ENCODE measurements at places on chromosomes 5 and 9.

GRCh38 chr5:10849278-10849677 is 88.2 kb upstream of the DAP start:
- no peak for DNase-seq

GRCh38 chr9:18438300-18438925 is 35.5 kb upstream of the ADAMTSL1 start:
- DNase-seq, result no peak

GRCh38 chr5:132859889-132860437 is 6.3 kb downstream of the GDF9 start:
- DNase-seq, result no peak

DNA sequence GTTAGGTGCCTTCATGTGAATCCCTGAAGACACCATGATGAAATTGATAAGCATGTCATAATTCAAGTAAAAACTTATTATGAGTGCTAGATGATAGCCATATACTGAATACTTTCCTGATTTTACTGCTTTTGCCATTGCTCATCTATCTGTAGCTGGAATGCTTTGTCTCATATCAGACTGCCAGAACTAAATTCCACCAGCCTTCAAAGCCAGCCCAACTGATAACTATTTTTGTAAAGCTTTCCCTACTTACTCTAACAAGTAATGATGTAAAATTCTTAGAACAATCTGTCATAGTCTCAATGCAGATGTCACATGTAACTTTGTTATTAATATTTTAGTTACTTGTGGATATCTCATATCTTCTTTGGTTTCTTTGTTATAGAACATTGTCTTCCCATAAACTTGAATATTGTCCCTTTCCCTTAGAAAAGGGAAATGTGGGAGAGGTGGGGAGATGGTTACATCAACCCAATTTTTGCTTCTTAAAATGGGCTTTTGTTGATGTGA is 128.3 kb downstream of the ZCCHC7 start:
- DNase-seq, result peak; percentile 38

- DNase-seq, result no peak
Observed at GRCh38 chr5:115417076-115417475, 120.6 kb upstream of the CCDC112 start.

DNA sequence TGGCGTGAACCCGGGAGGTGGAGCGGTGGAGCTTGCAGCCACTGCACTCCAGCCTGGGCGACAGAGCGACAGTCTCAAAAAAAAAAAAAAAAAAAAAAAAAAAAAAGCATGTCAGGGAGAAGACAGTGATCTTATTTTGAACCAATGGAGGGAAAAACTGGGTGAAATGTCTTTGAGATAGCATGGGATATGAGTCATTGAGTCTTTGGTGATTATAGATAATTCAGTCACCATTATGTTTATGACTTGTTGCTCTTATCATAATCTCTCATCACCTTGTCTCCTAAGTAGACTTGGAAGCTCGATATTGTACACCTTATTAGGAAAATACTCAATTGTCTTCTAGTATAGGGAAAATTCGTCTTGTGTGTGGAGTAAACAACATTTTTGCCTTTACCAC is 55.1 kb upstream of the KDM4C start:
- no peak for DNase-seq

DNA sequence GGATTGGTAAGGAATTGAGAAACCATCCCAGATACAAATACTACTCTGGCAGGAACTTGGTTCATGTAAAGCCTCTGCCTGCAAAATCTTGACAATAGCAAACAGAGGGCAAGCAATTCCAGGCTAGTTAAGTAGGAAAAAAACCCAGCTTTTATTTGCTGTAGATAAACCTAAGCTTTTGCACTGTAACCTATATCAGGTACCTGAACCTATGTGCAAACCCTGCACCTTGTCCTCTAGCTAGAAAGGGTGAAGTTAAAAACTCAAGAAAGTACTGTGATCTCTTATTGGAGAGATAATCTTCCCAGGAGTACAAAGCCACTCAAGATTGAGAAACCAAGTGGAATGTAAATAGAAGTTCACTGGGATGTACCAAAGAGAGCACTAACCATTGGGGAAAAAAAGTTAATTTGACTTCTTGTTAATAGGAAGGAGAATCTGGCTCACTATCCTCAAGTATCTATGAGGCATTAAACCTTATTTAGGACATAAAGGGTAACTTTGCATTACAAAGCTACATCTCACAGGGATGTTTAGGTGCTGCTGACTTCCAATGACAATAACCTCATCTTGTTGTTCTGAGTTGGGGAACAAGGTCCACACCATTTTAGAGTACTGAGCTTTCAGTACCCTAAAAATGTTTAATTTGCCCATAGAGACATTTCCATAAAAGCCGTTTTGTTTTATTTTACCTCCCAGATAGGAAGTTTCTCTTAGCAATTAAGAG is 73.8 kb upstream of the PCA3 start:
- DNase-seq, result no peak

DNA sequence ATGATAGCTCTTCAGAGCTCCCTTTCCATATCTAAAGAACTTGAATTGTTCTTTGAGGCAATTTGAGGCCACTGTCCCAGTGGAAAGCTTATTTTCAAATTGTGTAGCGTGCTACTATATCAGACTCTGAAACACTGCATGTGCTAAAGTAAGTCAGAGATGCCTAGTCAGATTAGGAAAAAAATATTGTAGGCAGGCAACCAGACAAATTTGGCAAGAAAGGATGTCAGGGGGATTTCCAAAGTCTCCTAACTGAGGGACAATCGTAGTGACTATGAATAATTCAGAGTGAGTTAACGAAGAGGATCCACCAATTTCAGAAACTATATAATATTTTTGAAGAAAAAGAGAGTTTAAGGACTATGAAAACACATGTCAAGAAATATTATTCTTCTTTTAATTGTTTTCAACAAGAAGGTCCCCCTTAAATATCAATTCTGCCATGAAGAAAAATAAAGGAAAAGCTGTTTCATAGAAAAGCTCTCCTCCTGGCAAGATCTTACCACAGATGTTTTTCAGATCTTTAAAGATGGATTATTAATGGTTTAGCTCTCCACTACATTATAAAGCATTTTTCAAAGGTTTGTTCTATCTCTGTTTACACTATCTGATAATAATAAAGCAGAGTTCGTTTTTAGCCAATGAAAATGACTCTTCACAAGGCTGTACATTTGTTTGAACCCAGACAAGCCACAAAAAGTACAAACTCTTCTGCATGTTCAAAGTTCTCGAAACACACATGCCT is 273.5 kb upstream of the PTGER4 start:
- no peak for DNase-seq

GRCh38 chr5:146515473-146516150 is 378 bp downstream of the GPR151 start:
- DNase-seq, result no peak

- DNase-seq, result peak; percentile 53
Observed at GRCh38 chr9:127980060-127980705, 606 bp downstream of the EEIG1 start.

Data from OCI-M1 (cell line).